Kidney epithelial cell (primary cell): ENCODE measurements at places on chromosomes 1 and 21. TPM values are rescaled to one million over a fixed set of nuclear protein-coding genes. Genes with fewer than 3 reads are reported as not detected.

The FCN3 gene
- total RNA-seq = 0.14 TPM in 1 of 2 replicates, not detected in the other

The CASQ2 gene
- not detected in 2 replicates for total RNA-seq

The CSF3R gene
- total RNA-seq = not detected in 2 replicates

The RGS4 gene
- 6.6 and 20.8 TPM in 2 replicates for total RNA-seq

GRCh38 chr1:51299185-51299885 is 31.0 kb downstream of the TTC39A start:
- no peak for DNase-seq

DNA sequence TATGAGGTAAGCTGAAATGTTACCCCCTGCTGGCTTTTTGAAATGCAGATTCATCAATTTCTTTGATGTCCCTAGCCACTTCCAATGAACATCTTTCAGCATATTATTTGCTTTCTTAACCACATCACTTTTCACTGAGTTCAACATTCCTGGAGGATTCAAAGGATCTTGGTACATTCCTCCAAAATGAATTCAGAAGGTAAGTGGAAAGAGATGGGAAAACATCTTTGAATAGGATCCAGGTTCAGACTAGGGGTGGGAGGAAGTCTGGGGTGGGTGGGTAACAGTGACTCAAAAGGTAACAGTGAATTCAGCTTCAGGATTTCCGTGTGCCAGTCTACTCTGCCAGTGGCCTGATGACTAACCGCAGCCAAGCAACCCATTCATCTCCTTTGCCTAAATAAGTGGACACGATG is 180.7 kb downstream of the ZC3H11B start:
- DNase-seq = no peak

- DNase-seq = no peak
Measured at GRCh38 chr1:11868331-11868980, 9.7 kb upstream of the NPPB start.

DNA sequence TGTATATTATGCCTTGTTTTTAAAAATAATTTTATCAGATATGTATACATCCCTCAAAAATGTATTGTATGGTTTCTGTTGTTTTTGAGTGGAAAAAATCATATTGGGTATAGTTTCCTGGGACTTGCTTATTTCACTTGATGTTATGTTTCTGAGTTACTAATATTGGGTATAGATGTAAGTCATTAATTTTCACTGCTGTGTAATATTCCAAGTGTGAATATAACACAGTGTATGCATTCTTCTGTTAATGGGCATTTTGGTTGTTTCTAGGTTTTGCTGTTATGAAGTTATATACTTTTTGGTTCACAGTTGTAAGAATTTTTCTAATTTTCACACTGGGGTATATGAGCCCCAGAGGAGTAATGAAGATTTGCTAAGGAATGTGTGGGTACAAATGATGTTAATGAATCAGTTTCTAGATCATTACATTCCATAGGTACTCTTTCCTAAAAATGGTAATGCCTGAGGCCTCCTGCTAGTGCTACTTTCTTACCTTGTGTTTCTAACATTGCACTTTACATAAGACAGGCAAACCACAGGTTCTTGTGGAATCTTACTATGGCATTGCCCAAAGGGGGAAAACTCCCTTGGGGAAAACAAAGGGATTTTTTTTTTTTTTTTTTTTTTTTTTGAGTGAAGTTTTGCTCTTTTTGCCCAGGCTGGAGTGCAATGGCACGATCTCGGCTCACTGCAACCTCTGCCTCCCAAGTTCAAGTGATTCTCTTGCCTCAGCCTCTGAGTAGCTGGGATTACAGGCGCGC is 3.2 kb downstream of the TTC3 start:
- no peak for DNase-seq

DNA sequence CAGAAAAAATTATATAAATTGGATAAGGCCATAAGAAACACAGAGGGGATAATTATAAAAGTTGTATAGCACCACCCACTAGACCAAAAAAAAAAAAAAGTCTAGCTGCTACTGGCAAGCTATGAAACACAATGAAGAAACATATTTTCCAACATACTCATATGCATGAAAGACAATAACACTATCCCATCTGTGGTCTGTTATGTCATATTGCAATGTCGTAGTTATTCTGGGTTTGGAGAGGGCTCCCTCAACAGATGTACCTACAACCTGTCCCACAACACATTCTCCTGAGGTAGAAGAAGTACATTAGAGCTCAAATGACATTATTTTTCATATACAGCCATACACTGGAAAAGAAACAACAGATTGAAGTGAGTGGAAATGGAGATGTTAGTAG is 517.6 kb upstream of the ADGRL4 start:
- DNase-seq = no peak

- DNase-seq = no peak
Measured at GRCh38 chr1:90716552-90717355, at the start of gene BARHL2. Gene BARHL2, minus strand, starts transcription at chr1:90717302. Its CDS starts 107 bp downstream, at chr1:90717195.

GRCh38 chr1:44146536-44147361 is 5.3 kb upstream of the KLF18 start:
- DNase-seq = no peak

GRCh38 chr1:22506130-22506692 is 54.6 kb downstream of the ZBTB40 start:
- DNase-seq = no peak

DNA sequence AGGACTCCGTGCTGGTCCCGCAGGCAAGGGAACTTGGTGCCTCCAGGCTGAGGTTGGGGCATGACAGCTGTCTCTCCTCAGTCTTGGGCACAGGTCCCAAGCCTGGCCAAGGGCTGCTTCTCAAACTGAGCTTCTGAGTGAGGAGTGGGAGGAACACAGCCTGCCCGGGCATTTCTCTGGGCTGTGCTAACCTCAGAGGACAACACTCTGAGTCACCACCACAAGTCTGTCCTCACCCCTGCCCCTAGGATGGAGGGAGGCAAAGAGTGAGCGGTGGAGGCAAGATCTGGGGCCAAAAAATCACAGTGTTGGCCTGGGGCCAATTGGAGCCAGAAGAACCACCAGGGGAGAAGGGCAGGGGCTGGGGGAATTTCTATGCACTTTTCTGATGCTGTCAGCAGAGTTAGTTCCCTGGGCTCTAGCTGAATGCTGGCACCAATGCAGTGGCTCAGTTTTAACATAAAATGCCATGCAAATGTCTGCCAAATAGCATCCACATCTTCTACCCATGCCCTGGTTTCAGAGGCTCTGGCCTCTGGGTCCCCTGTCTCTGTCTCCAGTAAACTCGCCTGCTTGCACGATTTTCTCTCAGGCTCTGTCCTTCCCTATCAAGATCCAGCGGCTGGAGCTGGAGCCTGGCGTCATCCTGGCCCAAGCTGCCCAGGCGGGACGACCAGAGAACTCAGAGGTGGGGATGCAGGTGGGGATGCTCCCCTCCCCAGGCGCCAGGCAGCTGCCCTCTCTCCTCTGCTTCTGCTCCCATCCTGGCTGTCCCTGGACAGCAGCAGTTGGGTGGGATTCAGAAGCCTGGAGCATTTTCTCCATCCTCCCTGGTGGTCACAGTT is 11.0 kb upstream of the CDK18 start:
- DNase-seq = peak; percentile 65

- DNase-seq = no peak
Measured at GRCh38 chr1:98104289-98104688, 183.5 kb upstream of the DPYD start.

DNA sequence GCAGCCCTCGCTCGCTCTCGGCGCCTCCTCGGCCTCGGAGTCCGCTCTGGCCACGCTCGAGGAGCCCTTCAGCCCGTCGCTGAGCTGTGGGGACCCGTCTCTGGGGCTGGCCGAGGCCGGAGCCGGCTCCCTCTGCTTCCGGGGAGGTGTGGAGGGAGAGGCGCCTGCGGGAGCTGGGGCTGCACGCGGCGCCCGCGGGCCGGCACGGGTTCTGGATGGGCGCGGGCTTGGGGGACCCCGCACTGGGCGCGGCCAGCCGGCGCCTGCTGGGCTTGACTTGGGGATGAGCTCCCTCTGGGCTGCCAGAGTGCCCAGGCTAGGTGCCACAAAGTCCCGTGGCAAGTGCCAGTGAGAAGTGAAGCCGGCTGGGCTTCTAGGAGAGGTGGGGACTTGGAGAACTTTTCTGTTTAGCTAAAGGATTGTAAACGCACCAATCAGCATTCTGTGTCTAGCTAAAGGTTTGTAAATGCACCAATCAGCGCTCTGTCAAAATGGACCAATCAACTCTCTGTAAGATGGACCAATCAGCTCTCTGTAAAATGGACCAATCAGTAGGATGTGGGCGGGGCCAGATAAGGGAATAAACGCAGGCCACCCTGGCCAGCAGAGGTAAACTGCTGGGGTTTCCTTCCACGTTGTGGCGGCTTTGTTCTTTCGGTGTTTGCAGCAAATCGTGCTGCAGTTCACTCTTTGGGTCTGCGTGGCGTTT is 20.2 kb downstream of the EXOC8 start:
- DNase-seq = no peak

DNA sequence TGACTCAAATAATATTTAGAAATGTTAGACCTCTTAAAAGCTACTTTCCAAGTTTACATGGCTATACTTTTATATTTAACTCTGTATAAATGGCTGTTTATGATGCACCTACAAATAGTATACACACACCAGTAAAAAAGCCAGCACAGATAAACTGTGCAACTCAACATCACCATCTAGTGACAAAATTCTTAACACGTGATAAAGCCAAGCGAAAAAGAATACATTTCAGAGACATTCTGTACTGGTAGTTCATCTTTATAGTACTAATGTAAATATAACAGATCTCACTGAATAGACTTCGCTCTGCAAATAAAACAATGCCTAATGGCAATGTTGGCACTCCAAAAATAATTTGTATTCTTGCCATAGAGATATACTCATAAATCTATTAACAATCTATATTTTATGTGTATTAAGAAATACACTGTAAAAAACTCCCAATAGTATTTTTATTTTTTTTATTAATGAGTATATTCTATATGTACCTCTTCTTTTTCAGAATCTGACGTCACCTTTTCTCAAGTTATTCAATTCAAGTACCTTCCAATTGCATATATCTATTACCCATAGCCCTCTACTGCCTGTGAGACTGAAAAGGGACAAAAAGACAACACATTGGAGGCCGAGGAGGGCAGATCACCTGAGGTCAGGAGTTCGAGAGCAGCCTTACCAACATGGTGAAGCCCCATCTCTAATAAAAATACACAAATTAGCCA is 100.2 kb downstream of the DPYD start:
- DNase-seq = no peak

GRCh38 chr1:59007820-59008598 is 224.2 kb upstream of the JUN start:
- DNase-seq = no peak

DNA sequence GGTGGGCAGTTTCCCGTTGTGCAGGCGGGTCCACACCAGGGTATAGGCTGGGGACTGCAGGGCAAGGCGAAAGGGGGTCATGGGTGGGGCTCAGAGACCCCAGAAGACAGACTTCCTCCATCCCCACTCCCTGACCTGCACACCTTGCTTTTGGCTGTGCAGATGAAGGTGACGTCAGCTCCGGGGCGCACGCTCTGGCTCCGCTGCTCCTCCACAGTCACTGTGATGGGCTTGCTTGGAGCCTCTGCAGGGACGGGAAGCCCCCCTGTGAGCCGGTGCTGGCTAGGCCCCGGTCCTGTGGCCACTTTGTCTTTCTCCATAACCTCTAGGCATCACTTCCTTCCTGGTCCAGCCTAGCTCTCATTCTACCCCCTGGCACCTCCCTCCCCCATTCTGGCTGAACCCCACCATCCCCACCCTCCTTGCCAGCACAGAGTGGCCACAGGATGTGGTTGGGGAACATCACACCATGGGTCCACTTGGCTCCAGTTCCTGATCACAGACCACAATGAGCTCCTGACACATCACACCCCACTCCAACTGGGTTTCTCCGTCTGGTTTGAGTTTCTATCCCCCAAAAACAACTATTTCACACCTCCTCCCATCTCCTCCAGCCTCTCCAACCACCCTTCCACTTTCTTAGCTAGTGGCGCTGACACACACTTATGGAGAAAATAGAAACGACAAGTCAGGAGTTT is 45.2 kb downstream of the LDLRAD2 start:
- DNase-seq = no peak

- DNase-seq = peak; percentile 57
Measured at GRCh38 chr1:166933633-166934032, 41.7 kb downstream of the ILDR2 start.

DNA sequence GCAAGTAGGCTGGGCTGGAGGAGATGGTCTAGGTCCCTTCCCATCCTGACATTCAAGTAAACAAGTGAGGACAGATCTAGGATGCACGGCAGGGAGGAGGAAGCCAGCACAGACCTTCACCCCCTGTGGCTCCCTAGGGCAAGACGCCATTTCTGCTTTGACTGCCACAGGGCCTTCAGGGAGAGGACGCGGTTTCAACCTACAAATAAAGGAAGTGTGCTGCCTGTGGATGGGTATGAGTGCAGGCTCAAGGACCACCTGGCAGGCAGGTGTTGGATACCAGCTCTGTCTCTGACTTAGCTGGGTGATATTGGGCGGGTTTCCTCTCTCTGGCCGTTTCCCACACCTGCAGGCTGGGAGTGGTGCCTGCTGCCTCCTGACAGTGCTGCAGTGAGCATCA is 16.2 kb downstream of the SLC2A1 start:
- DNase-seq = no peak

- no peak for DNase-seq
Measured at GRCh38 chr1:208851366-208851765, 607.2 kb upstream of the PLXNA2 start.

DNA sequence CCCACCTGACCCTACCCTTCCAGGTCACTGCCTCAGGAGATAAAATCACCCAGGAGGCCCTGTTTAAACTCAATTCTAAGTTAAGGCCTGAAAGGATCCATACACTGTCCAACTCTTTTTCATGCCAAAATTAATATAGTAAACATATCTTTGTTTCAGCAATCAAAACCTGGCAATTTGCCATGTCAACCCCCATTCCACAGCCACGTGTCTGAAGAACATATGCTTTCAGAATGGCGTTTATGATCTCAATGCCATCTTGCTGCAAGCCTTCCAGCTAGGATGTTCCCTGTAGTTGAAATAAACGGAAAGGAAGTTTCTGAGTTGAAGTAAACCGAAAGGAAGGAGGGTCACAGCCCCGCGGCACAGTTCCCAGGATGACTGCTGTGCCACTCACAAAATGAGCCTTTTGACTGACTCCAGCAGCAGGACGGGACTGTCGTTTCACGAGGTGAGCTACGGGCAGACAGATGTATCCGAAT is 472.0 kb downstream of the SMYD3 start:
- no peak for DNase-seq

- no peak for DNase-seq
Measured at GRCh38 chr1:74650561-74650960, 23.0 kb downstream of the ERICH3 start.

DNA sequence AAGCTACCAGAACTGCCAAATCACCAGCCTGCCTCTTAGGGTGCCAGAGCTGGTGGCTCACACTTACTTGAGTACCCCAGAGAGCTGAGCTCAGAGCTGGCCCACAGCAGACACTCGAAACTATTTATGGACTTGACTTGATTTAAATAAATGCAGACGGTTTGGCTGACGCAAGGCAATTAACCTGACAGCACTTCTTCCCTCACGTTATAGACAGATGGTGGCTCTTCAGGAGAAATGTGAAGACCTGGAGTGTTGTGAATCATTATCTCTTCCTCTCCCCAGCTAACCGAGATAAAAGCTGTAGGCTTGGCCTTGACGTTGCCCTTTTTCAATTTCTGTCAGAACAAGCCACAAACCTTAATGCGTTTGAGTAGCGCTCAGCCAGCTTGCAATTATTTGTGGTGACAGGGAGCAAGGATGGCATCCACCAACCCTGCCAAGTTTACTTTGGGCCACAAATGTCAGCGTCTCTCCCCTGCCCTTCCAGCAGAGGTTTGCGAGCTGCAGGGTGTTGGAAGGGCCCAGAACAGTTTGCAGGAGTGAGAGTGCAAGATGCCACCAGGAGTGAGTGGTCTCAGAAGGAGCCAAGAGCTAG is 34.0 kb upstream of the BCAR3 start:
- no peak for DNase-seq

- no peak for DNase-seq
Measured at GRCh38 chr1:29096231-29096886, 27.3 kb downstream of the TMEM200B start.

GRCh38 chr1:242828828-242829227 is 304.3 kb upstream of the PLD5 start:
- no peak for DNase-seq
